MG63 (cell line): ENCODE measurements at places on chromosomes 2 and 18. TPM values are rescaled to one million over a fixed set of nuclear protein-coding genes. Genes with fewer than 3 reads are reported as not detected.

COMMD1 gene
- total RNA-seq = 24.8 and 210 TPM in 2 replicates

CIB4 gene
- not detected in 2 replicates for total RNA-seq

GRCh38 chr2:105254531-105255210 lies 13.1 kb downstream of the GPR45 start:
- DNase-seq = no peak

DNA sequence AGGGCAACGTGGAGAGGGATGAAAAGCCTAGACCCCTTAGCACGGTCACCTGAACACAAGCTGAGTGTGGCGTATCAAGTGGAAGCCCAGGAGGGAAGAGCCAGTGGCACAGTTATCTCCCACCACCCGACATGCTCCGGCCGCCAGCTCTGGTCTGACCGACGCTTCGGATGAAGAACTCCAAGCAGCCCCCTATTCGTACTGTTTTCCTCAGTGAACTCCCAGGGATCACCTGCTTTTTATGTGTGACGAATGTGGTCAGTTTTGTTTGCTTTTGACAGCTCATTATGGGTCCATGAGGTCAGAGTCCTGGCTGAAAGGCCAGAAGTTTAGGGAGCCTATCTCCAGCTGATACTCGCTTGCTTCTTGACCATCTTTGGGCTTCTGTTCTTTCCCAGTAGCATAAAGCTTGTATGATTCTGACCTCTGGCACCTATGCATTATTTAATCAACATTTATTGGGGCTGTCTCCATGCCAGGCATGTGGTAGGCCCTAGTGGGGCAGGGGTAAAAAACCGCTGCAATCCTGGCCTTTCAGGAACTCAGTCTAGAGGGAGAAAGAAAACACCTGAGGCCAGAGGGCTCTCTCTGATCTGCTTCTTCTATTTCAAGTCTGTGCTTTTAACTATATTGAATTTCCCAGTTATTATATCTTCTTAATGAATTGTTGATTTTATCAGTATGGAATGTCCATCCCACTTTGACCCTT lies 33.0 kb upstream of the MRPL33 start:
- no peak for DNase-seq

- DNase-seq = no peak
These were observed 111.0 kb downstream of the GATA6 start for GRCh38 chr18:22280453-22280750.

IL36A gene
- total RNA-seq = not detected in 2 replicates

GRCh38 chr2:204900487-204900886 lies 355.2 kb downstream of the PARD3B start:
- DNase-seq = no peak

DNA sequence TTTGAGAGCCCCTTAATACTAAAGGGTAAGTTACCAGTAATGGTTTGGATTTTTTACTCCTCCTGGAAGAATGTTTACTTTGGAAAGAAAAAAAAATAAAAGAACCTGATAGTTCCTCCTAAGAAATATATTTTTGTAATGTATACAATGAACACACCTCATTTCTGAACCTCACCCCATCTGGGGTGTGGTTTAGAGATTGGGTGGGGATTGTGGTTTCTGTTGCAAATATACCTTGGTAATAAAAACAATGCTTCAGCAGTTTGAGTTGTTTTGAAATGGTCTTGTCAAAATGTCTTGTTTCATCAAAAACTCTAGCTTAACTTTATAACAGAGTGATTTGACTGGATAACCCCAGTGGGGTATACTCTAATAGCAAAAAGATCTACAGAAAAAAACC lies 448.9 kb upstream of the MEIS1 start:
- no peak for DNase-seq

DNA sequence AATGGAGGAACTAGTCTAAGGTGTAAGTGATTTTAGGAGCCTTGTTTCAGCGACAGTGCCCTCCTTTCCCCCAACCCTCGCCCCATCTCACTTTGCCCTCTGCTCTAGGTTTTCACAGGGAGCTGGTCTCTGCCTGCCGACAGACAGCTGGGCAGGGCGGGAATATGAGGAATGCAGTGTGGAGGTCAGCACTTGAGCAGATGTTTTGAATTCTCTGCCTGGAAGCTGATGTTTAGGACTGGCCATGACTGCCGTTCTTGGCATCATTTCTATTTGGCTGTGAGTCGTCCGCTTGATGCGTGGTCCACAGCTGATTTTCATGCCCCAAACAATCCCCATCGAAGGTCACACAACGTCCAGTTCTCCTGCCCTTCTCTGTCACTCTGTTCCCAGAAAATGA lies 55.1 kb upstream of the SIX3 start:
- peak; percentile 31 for DNase-seq

DNA sequence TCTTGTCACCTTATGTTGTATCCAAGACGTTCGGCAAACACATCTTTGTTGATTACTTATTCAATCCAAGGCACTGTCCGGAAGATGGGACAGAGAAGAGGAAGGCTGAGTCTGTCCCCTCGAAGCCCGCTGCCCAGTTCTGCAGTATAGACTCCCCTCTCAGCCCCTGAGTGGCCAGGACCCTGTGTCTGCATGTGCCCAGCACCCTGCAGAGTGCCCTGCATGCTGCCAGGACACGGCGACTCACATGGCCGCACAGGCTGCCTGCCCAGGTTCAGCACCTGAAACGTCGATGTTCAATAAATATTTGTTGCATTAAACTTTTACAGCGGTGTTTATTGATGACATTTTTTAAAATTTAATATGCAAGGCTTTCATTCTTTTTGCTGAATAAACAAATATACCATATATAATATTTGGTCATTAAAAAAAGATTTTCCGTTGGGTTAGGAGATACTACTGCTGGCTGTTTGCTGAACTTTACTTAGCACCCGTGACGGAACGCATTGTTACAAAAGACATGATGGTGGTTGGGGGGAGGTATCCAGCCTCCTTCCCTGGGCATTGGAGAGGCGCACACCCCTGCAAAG lies 146.5 kb downstream of the PTGR3 start:
- no peak for DNase-seq

- DNase-seq = no peak
These were observed 217.1 kb downstream of the ACKR3 start for GRCh38 chr2:236786751-236787150.

DNA sequence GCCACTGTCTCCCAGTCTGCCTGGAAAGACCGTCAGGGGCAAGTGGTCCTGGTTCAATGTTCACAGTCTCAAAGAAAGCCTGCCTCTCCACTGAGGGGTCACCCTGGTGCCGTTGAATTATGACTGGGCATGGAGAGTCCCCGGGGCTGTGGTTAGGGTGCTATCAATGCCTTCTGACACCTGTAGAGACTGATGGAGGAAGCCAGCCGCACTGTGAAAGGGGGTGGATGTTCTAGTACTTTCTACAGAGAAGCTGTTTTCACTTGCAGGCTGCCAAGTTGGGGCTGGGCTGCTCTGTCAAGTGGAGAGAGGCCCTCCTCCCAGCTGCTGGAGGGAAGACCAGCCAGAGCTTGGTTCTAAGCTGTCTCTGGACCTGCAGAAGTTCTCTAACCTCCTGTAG lies 80.5 kb downstream of the BCL2L11 start:
- no peak for DNase-seq

DNA sequence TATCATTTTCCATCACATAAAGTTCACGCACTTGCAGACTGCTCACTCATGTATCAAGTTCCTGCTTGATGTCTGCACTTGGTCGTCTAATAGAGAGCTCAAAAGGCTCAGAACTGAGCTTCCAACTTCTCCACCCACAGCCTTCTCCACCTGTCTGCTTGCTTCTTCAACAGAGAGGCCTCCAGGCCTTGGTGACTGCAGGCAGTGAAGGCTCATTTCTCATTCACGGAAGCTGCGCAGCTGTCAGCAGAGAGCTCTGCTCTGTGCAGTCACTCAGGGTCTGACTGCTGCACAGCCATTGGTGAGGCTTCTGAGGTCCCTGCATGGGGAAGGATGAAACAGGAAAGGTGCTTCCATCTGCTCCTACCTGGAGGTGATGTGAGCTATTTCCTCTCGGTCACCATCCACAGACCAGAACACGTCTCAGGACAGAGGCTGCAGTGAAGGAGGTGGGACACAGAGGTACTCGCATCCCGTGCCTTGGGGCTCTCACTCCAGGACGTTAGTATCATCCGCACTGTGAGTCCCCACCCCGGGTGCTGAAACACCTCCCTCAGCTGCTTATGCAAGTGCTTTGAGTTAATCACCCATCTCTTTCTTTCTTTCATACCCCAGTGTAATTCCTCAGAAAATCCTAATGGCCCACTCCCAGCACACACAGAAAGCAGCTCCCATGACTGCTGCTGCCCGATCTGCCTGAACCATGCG lies 126.2 kb downstream of the TMEM18 start:
- DNase-seq = no peak

DNA sequence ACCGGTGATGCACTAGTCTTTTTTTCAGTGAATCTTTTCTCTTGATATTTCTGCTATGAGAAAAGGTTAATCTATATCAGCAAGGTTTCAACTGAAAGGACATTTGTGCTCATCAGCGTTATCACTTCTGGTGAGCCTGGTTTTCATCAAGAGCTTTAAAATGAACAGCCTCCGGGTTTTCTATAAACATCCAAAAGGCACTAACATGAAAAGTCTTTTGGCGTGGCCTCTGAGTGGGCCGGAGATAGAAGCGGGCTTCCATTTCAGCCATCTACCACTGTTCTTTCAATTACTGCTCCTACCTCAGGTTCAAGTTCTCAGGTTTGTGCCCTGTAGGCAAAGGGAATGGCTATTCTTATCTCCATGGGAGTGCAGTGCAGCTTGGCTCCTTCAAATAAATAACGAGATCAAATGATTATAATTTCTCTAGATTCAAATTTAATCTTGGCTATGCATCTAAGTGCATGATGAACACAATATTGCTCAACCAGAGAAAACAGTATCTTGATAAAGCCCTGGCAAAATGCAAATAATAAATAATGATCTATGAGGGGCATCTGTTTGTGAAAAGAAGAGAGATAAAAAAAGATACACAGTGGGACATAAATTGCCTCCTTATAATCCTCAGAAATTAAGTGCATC lies 314.8 kb downstream of the CDH2 start:
- DNase-seq = no peak

GRCh38 chr2:216737676-216738075 lies 42.3 kb upstream of the IGFBP5 start:
- no peak for DNase-seq

CDH2 gene
- total RNA-seq = 19.8 and 34.1 TPM in 2 replicates

DNA sequence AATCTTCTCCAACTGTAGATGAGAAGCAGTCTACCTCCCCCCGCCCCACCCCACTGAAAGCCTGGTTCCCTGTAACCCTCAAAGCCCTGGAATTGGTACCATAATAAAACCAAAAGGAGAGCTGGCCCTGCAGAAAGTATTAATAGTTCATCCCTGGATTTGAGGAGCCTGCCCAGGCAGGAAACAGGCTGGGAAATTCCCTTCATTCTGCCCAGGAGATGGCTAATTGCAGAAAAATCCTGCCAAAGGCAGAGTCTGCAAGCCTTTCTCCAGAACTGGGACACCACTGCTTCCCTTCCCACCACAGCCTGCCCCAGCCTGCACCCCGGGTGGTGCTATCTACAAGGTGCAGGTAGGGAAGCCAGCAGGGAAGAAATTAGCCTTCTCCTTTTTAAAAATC lies 16.3 kb downstream of the GKN2 start:
- peak; percentile 61 for DNase-seq

FAM110C gene
- not detected in 2 replicates for total RNA-seq

SALL3 gene
- not detected in 2 replicates for total RNA-seq

ANKRD12 gene
- total RNA-seq = 7.8 and 9.6 TPM in 2 replicates

GRCh38 chr2:225989809-225990208 lies 590.3 kb downstream of the NYAP2 start:
- DNase-seq = no peak

GRCh38 chr2:237453671-237454070 lies 33.4 kb upstream of the MLPH start:
- no peak for DNase-seq

GRCh38 chr2:217611626-217612127 lies 391.1 kb downstream of the TNS1 start:
- no peak for DNase-seq

GRCh38 chr2:3584076-3584475 lies 9.0 kb downstream of the RPS7 start:
- no peak for DNase-seq
